ENCODE measurements at places on chromosomes 13 and 19.

GRCh38 chr13:28058866-28059613 lies 41.3 kb downstream of the FLT3 start:
- DNase-seq, result no peak

- DNase-seq, result no peak
These were observed 15.7 kb upstream of the IGFL4 start for GRCh38 chr19:46056536-46056935.

GRCh38 chr13:112775791-112776279 lies 86.0 kb downstream of the ATP11A start:
- no peak for DNase-seq

DNA sequence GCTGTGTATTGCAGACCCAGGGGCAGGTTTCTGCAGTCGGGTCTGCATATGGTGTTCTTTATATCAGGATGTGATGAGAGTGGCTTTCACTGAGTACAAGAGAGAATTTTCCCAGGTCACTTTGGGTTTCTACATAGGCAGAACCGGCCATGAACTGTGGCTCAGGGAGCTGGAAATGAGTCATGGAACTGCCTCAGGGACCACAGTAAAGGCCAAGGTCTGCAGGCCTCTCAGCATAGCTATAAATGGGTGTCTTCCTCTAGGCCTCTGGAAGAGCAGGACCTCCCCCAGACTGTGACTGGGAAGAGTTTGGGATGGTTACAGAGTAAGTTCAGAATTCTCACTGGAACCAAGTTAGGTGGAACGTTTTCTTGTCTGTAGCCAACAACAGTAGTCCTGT lies 51.8 kb upstream of the ZNF681 start:
- no peak for DNase-seq

- DNase-seq, result no peak
These were observed 96.6 kb downstream of the SIPA1L3 start for GRCh38 chr19:38003438-38004185.

DNA sequence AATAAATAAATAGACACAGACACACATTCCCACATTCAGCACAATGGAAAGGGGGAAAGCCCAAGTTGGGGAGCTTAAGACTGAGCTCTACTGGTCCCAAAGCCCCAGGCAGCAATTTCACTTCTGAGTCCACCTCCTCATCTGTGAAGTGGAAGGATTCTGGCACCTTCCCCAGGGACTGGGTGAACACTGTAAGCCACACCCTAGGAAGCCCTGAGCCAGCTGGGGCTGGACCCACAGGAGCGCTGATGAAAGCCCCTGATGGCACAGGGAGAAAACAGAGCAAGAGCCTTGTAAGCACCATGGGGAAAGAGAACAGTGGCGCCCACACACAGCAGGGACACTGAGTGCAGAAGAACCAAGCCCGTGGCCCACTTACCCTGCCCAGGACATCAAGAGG lies 37.8 kb downstream of the EPS15L1 start:
- no peak for DNase-seq

DNA sequence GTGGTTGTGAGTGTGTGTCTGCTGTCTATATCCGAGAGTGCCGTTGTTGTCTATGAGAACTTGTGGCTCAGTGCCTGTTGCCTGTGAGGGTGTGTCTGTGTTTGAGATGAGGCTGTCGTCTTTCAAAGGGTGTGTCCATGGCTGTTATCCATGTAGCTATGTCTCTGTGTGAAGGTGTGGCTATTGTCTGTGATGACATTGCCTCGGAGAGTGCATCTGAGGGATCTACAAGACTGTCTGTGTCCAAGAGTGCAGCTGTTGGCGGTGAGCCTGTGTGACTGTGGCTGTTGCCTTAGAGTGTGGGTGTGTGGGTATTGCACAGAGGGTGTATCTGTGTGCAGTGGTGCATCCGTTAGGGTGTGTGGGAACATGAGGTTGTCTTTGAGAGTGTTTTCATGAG lies 4.9 kb downstream of the NUMBL start:
- no peak for DNase-seq

- DNase-seq, result no peak
These were observed 82.0 kb downstream of the SIPA1L3 start for GRCh38 chr19:37988758-37989635.

- no peak for DNase-seq
These were observed 327.8 kb downstream of the SUCLA2 start for GRCh38 chr13:47673009-47673850.

GRCh38 chr13:48773531-48774275 lies 120.0 kb downstream of the CYSLTR2 start:
- no peak for DNase-seq

DNA sequence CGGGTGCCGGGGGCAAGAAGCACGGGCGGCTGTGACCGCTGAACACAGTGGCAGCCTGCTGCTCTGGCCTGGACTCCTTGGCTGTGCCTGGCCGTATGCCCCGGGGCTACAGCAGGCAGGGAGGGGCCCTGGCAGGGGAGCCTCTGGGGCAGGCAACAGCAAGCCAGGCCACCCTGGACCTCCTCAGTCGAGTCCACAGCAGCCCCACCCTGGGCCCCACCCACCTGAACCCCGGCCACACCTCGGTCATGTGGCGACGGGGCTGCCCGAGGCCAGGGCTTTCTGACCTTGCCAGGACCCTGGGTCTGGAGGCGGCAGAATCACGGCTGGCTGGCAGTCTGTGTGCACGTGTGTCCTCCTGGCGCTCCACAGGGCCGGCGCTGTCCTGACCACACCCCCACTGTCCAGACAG lies 8.7 kb downstream of the CILP2 start:
- DNase-seq, result no peak
